ENCODE measurements at places on chromosomes 1 and 21.

DNA sequence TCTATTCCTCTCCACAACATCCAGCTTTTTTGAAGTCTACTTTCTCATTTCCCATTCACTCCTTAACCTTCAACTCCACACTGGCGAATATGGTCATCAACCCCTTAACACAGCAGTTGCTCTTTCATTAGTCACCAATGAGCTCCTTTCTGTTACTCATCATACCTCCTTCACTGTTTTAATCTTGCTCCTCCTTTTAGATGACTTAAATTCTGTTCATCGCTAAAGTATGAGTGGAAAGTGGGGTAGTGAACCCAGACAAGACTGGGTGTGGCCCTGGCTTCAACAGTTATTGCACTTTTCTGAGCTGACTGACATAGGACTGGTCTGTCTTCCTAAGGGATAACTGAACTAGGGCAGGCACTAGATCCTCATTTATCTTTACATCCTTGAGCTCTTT is 51.3 kb downstream of the AKT3 start:
- H3K4me1 ChIP-seq, result no peaks in the 10 kb centered on the region
- H3K27me3 ChIP-seq, result no peaks in the 10 kb centered on the region
- H3K27ac ChIP-seq, result no peak overlapping the region
- H3K4me3 ChIP-seq, result no peak overlapping the region
- peaks cover 5% of the 10 kb centered on the region for H3K36me3 ChIP-seq

DNA sequence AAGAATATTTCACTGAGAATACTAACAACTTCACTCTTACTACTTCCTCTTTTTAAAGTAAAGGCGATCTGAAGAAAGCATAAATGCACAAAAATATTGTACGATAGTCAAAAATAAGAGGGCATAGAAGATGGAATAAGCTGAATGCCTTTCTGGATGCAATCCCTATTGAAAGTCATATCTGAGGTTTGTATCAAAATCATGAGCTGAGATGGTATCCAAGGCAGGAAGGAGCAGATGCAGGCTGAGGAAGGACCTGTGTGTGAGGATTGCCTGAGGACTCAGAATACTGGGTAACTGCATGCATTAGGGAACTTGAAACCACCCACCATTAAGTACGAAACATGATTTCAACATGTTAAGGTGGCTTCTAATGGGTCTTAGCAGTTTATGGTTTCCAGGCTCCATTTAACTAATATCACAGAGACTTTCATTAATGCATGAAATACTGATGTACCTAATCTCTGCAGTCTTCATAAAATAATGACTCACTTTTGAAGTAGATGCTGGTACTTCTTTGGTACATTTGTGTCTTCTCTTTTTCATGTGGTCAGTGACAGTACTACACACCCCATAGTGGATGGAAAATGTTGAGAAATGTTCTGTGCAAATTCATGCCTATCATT is 29.6 kb upstream of the RGS1 start:
- H3K36me3 ChIP-seq, result no peaks in the 10 kb centered on the region
- H3K4me3 ChIP-seq, result no peak overlapping the region
- H3K27ac ChIP-seq, result no peak overlapping the region
- H3K27me3 ChIP-seq, result no peaks in the 10 kb centered on the region
- H3K4me1 ChIP-seq, result no peaks in the 10 kb centered on the region

DNA sequence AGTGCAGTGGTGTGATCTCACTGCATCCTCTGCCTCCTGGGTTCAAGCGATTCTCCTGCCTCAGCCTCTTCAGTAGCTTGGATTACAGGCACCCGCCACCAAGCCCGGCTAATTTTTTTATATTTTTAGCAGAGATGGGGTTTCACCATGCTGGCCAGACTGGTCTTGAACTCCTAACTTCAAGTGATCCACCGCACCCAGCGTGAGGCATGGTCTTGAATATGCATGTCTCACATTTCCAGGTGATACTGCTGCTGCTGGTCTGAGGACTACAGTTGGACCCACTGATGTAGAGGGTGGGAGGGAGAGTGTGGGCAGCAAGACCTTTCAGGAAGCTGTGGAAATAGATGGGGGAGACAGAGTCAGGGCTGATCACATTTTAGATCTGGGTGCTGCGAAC is 21.9 kb upstream of the ASAP3 start:
- DNase-seq, result no peak
- H3K27me3 ChIP-seq, result no peaks in the 10 kb centered on the region
- H3K4me3 ChIP-seq, result no peak overlapping the region
- H3K36me3 ChIP-seq, result no peaks in the 10 kb centered on the region
- no peak overlapping the region for H3K27ac ChIP-seq

- no peak overlapping the region for H3K27ac ChIP-seq
- H3K27me3 ChIP-seq, result no peaks in the 10 kb centered on the region
- DNase-seq, result no peak
- no peak overlapping the region for H3K4me3 ChIP-seq
These were observed 35.1 kb upstream of the IFFO2 start for GRCh38 chr1:18991585-18991984.

DNA sequence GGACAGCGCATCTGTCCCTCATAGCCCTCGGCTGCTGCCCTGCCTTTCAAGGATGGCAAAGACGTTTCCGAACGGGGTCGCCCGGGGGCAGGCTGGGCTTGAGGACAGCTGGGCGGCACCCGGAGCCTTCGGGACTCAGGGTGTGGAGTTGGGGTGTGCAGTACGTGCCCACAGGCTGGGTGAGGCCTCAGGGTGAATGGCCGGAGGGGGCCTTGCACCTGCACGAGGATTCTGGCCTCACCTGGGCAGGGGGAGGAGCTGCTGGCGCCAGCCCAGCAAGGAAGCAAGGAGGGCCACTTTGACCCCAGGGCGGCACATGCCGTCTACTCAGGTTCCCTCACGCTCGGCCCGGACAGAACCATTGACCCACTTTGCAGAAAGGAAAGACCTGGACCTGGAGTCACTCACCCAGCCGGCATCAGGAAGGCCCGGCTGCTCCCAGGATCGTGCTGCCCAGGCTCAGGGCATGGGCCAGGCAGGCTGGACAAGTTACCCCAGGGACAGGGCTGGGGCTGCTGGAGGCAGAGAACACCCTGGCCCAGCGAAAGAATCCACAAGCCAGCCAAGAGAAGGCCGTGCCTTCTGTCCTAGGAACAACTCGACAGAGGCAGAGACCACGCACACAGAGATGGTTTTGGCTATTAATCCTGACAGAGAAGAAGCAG is 65.1 kb upstream of the TTC34 start:
- no peaks in the 10 kb centered on the region for H3K4me1 ChIP-seq
- H3K4me3 ChIP-seq, result no peak overlapping the region
- no peak overlapping the region for H3K27ac ChIP-seq
- H3K36me3 ChIP-seq, result no peaks in the 10 kb centered on the region
- H3K27me3 ChIP-seq, result no peaks in the 10 kb centered on the region

DNA sequence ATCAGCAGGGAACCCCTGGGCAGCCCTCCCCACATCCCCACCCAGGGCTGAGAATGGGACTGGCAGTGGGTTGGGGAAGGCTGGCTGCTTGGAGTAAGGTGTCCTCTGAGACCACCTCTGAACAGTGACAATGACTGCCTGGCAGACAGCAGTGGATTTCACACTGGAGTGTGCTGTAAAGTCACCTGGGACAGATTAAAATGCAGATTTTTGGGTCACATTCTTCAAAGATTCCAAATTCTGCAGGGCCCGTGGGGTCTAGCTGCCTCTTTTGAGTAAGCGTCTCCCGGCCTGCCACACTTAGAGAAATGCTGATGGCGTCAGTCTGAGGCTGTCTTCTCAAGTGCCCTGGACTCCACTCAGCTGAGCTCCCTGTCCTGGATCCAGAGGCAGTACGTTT is 164.5 kb downstream of the GRIK3 start:
- H3K27me3 ChIP-seq, result no peaks in the 10 kb centered on the region
- no peak overlapping the region for H3K27ac ChIP-seq
- H3K4me1 ChIP-seq, result no peaks in the 10 kb centered on the region
- no peak for DNase-seq
- no peaks in the 10 kb centered on the region for H3K36me3 ChIP-seq
- H3K4me3 ChIP-seq, result no peak overlapping the region

- H3K27ac ChIP-seq, result no peak overlapping the region
- H3K36me3 ChIP-seq, result no peaks in the 10 kb centered on the region
- no peaks in the 10 kb centered on the region for H3K4me1 ChIP-seq
- no peak overlapping the region for H3K4me3 ChIP-seq
- H3K27me3 ChIP-seq, result no peaks in the 10 kb centered on the region
- DNase-seq, result no peak
These were observed 190.1 kb downstream of the HIVEP3 start for GRCh38 chr1:41728403-41729202.

DNA sequence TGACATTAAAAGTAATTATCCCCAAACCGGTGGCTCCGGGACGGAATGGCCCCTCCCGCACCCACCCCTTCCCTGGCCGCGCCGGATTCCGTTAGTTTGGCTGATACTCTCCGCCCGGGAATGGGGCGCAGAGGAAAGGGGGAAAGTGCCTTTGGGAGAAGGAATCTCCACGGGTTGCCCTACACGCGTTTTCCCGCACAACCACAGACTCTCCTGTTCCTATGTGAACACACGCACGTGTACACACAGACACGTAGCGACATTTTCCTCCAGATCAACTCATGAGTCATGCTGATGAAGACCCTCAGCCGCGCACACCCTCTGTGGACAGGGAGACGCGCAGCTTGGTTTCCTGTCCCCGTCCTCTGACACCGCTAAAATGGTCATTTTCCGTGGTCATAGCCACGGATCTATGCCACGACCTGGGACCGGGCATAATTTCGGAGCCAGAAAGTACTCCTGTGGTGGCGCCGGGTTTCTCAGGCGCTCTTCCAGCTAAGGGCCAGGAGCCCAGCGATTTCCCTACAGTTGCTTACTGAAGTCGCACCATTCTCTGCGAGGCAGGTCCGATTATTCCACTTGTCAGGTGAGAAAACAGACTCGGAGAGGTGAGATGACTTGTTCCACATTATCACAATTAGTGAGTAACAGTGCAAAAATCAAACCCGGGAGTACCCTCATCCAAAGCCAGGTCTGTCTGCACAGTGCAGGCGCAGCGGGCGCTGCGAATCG is 4.0 kb upstream of the DMRTA2 start:
- H3K36me3 ChIP-seq, result no peaks in the 10 kb centered on the region
- H3K27me3 ChIP-seq, result peaks cover 100% of the 10 kb centered on the region
- peak; percentile 61 for DNase-seq
- peaks cover 7% of the 10 kb centered on the region for H3K4me1 ChIP-seq
- no peak overlapping the region for H3K27ac ChIP-seq

GRCh38 chr1:210754878-210755665 is 378.9 kb downstream of the KCNH1 start:
- H3K4me1 ChIP-seq, result no peaks in the 10 kb centered on the region
- H3K4me3 ChIP-seq, result no peak overlapping the region
- H3K36me3 ChIP-seq, result no peaks in the 10 kb centered on the region
- H3K27me3 ChIP-seq, result peaks cover 31% of the 10 kb centered on the region
- peak overlapping the region; percentile 94 for H3K27ac ChIP-seq

DNA sequence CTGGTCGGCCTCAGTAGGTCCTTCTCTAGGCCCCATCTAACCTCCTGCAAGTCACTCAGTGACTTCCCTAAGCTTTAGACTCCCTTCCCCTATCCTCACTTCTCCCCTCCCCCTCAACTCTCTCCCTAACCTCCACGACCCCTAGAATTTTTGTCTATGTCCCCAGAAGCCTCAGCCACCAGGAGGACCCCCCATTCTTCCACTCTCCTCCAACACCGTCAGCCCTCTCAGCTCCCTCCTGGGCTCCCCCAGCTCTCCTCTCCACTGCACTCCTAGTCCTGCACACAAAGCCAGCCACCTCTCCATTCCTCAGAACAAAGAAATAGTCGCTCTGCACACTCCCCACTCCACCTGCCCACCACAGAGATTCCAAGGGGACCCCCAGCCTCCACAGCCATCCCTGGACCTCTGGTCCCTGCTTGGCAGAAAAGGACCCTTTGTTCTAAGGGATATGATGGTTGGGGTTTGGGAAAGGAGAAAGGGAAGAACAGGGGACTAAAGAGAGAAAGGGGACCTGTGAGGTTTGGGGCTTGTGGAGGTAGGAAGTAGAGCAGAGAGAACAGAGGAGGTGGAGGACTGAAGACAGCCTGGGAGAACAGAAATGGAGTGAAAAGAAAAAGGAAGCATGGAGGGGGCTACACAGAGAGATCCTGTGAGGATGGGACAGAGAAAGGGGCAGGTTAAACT is 2.8 kb downstream of the ARHGEF2 start:
- H3K27me3 ChIP-seq, result no peaks in the 10 kb centered on the region
- peak overlapping the region; percentile 83 for H3K27ac ChIP-seq
- DNase-seq, result no peak
- peaks cover 35% of the 10 kb centered on the region for H3K4me1 ChIP-seq

GRCh38 chr1:36951292-36951750 is 83.0 kb downstream of the GRIK3 start:
- no peaks in the 10 kb centered on the region for H3K27me3 ChIP-seq
- no peak overlapping the region for H3K27ac ChIP-seq
- H3K4me3 ChIP-seq, result no peak overlapping the region

DNA sequence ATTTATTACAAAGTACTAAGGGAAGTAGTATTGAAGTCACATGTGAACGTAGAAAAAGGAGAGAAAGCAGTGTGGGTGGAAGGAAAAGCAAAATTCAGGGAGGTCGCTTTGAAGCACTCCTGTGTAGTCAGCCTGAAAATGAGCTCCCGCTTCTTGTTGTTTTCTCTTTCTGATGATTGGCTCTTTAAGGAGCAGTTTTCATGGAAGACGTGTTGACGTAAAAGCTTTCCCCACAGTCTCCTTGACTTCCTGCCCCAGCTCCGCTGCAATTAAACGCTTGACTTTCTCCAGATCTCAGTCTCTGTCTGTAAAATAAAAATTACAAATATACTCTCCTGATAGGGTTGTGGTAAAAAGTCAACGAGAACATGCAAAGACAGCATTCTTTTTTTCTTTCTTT is 661.5 kb upstream of the ZP4 start:
- H3K27ac ChIP-seq, result no peak overlapping the region
- DNase-seq, result no peak
- H3K4me3 ChIP-seq, result no peak overlapping the region

DNA sequence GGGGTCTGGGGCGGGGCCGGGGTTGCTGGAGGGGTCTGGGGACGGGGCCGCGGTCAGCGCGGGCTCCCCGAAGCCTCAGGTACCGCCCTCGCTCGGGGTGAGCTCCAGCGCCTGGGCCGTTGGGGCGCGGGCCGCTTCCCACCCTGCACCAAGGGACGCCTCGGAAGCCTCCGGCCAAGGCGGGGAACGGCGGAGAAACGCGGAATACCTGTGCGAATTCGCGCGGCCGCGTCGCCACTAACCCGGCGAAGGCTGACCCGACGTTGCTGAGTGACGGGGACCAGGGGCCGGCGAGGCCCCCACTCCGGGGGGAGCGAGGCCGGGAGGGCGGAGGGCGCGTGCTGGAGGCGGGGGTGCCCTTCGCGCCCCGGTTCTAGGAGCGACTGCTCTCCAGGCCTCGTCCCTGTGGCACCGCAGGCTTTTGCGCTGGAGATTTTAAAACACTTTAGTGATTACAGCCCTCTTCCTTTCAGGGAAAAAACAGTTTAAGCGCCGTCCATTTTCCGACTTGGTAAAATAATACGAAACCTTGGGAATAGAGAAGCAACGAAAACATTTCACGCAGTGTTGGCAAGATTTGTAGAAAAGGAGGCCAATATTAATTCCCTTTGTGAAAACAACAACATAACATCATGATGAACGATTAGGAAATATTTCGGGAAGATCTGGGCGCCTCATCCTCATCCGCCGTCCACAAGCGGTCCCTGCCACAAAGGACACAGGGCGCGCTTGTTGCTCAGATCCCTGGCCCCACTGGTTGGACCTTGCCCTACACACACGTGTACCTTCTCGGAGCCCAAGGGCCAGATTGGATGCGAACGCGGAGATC is 971 bp upstream of the GNG4 start:
- peak overlapping the region; percentile 75 for H3K4me3 ChIP-seq
- H3K27ac ChIP-seq, result no peak overlapping the region

- no peak overlapping the region for H3K4me3 ChIP-seq
- H3K27ac ChIP-seq, result no peak overlapping the region
- no peaks in the 10 kb centered on the region for H3K36me3 ChIP-seq
- H3K4me1 ChIP-seq, result peaks cover 4% of the 10 kb centered on the region
- no peaks in the 10 kb centered on the region for H3K27me3 ChIP-seq
- peak; percentile 78 for DNase-seq
These were observed 60.4 kb downstream of the ATP5PO start for GRCh38 chr21:33855190-33855589.
